ENCODE measurements at places on chromosomes 13 and 19. TPM values are rescaled to one million over a fixed set of nuclear protein-coding genes. Genes with fewer than 3 reads are reported as not detected.

GRCh38 chr13:79398915-79399314 lies 7.1 kb downstream of the RBM26 start:
- no peak for DNase-seq

DNA sequence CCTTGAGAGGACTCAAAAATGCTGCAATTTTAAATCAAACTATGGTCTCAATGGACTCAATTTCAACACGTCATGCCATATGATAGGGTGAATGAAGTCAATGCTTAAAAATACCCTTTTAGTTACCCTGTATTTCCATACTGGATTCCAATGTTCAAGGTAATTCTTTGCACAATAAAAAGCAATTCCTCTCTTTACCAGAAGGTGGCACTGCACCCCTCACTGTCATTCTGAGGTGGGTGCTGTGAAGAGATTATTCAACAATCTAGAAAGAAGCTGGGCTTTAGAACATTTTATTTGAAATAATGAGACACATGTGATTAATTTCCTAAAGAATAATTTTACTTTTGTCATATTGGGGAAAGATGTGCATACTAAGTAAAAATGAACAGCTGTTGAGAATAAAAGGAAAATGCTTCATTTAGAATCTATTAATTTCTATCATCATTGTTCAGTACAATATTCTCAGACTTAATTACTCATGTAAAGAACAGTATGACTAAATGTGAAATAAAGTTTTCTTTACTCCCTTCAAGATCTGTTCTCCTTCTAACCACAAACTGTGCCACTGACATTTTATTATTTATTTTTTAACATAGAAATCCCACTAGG lies 789.1 kb downstream of the GPC5 start:
- DNase-seq, result no peak

The ERICH4 gene
- total RNA-seq, result not detected

- DNase-seq, result no peak
Observed at GRCh38 chr13:98289339-98289945, 112.4 kb upstream of the RNF113B start.

The ZNF506 gene
- total RNA-seq, result 8.1 TPM

The ATP4A gene
- total RNA-seq, result not detected

- DNase-seq, result peak; percentile 94
Observed at GRCh38 chr19:33177417-33177979, 16.6 kb upstream of the LRP3 start.

The ADGRE3 gene
- total RNA-seq, result not detected

- DNase-seq, result peak; percentile 100
Observed at GRCh38 chr19:14117668-14118164, at the start of gene PRKACA. Gene PRKACA (minus strand): TSS chr19:14117762. CDS start chr19:14117547, 215 bp downstream.

- DNase-seq, result no peak
Observed at GRCh38 chr13:110538632-110539031, 22.9 kb downstream of the RAB20 start.

DNA sequence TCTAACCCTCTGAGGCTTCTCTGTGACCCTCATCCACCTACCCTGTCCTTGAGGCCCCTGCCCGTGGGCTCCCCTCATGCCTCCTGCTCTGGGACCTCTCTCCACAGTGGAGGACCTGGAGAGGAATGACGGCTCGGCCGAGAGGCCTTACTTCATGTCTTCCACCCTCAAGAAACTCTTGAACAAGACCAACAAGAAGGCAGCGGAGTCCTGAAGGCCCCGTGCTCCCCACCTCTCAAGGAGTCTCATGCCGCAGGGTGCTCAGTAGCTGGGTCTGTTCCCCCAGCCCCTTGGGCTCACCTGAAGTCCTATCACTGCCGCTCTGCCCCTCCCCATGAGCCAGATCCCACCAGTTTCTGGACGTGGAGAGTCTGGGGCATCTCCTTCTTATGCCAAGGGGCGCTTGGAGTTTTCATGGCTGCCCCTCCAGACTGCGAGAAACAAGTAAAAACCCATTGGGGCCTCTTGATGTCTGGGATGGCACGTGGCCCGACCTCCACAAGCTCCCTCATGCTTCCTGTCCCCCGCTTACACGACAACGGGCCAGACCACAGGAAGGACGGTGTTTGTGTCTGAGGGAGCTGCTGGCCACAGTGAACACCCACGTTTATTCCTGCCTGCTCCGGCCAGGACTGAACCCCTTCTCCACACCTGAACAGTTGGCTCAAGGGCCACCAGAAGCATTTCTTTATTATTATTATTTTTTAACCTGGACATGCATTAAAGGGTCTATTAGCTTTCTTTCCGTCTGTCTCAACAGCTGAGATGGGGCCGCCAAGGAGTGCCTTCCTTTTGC lies 10.8 kb upstream of the ILF3 start:
- DNase-seq, result no peak

DNA sequence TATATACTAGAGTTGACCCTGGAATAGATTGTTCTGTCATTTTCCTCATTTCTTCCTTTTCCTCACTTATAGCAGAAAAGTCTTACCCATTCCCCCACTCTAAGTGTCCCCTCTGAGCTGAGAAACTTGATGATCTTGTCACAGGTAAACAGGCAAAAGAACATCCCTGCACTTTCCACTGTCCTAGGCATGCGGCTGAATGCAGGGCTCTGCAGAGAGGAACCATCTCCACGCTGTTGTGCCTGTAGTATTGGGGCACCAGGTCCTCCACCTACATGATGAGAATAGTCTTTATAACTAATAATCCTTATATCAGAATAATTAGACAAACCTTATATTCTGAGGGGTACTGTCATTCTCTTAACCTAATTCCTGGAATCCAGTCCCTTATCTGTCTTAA lies 211.3 kb downstream of the RBM26 start:
- DNase-seq, result no peak

DNA sequence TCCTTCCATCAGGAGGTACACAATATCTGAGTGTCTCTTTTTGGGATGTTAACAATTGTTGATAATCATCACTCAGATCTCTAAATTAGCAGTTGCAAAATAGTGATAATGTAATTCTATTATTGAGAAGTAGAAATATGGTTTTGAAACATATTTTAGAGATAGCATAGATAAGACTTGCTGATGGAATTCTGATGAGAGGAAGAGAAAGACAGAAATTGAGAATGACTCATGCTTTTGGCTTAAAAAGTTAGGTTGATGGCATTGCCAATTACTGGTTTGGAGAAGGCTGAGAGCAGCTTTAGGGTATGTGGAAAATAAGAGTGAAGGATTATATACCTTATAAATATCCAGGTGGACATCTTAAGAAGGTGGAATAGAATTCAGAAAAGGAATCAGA lies 106.4 kb upstream of the EDNRB start:
- DNase-seq, result no peak

The CGB8 gene
- 3.1 TPM for total RNA-seq

- no peak for DNase-seq
Observed at GRCh38 chr19:7915250-7916102, 846 bp downstream of the TGFBR3L start.

DNA sequence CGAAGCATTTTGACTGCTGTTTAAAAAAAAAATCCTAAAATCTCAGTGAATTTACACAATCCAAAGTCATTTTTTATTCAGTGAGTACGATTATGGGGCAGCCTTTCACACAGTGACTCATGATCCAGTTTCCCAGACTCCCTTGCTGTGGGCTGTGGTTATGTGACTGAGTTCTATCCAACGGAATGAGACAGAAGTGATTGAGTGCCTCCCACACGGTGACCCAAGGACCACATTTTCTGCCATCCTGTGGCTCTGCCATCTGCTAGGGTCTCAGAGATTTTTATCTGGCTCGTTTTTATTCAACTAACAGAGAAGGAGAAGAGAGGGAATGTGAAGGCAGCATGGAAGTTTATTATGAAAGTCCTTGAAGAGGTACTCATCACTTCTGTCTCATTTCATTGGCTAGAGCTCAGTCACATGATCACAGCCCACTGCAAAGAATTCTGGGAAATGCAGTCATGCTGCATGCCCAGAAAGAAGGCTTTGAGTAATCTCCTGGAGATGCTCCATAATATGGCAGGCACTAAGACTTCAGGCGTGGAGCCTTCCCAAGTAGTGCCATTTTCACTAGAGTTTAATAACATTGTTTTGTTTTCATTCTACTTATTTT lies 999.4 kb downstream of the UQCRFS1 start:
- no peak for DNase-seq

The SIGLEC5 gene
- total RNA-seq, result not detected

DNA sequence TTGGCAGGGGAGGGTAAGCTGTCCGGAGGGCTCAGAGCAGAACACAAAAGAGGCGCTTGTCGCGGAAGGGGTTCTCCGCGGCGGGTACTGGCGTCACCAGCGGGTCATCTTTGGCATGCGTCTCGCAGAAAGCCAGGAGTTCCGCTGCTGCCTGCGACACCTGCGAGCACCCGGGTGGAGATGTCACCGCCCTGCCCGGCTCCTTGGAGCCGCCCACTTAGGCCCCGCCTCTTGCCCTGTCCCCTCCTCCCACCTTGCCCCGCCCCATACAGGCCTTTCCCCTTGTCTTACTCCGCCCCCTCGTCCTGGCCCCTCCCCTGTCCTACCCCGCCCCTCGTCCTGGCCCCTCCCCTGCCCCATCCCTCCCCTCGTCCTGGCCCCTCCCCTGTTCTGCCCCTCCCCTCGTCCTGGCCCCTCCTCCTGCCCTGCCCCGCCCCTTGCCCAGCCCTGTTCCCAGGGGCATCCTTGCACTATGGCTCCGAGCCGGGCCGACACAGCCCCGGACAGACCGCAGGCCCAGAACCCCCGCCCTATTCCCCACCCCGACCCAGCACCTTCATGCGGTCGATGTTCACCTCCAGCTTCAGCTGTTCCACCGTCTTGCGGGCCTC lies 1.9 kb downstream of the GNG8 start:
- DNase-seq, result no peak

DNA sequence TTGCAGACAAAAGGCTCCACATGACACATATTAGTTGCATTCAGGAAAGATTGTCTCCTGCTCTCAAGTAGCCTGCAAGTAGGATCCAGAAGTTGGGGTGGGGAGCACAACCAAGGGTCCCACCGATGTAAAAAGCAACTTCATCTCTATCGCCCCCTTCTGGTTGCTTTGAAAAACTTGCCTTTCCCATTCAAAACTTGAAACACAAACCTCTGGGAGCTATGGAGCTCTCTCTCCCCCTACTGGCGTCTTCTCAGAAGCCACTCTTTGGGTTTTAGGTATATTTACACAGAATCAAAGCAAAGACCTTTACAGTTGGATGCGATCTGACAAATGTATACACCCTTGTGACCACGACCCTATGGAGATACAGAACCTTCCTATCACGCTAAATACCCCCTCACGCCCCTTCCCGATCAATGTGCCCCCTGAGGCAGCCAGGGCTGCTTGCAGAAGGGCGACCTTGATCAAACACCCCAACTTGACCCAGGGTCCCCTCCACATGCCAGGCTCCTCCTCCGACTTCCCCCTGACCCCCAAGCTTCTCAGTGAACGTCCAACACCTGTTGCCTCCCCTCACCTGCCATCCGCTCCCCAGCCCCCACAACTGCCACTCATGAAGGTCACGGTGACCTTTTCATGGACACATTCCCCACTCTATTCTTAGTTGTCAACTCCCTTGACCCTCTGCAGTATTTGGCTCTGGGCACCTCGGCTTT lies 10.1 kb downstream of the NOSIP start:
- DNase-seq, result no peak

- no peak for DNase-seq
Observed at GRCh38 chr19:13189600-13189999, 39.4 kb downstream of the IER2 start.

DNA sequence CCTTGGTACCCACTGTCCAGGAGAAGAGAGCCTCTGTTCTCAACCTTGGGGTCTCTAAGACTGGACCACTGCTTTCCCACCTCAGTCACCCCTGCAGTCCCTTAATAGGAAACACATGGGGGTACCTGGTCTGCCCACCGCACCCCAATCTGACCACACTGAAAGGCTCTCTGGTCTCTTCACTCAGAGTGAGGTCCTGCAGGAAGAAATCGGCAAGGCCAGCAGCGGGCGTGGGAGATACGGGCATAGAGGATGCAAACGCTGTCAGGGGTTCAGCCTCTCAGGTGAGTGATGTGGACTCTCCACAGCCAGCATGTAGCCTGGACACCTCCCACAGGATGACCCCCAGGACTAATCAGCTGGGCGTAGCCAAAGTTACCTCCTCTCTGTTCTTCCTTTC lies 3.5 kb downstream of the SIGLEC9 start:
- peak; percentile 63 for DNase-seq

DNA sequence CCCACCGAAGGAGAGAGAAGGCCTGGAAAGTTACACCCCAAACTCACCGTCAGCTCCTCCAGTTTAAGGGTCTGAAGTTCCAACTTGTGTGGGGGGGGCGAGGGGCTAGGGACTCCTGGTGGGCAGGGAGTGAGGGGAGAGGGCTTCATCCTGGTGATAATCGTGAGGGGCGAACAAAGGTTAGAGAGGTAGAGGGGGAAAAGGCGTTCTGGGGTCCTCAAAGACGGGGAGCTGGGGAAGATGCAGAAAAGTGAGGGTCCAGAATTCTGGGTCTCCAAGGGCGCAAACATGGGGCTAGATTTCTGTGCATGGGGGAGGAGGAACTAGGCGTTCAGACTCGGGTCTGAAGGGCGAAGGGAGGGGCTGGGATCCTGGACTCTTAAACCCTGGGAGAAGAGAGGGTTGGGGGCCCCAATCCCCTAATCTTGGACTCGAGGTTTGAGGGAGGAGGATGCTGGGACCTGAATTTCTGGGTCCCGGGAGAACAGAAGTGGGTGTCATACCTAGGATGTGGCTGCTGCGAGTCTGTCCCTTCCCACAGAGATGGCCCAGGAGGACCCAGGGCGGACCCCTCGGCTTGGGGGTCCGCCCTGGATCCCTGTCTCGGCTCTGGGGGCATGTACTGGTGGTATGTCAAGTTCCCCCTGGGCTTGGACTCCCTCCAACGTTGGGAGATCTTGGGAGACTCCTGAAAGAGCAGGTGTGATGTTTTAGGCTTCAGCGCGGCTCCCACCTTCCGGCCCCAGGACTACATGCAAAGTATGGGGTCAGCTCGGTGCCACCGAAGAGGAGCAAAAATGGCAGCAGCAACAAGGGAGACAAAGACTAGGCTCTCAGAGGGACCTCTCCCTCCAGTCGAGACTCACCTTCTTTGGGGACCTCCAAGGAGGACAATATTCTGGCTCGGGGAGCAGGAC lies 4.5 kb downstream of the MAMSTR start:
- DNase-seq, result no peak

DNA sequence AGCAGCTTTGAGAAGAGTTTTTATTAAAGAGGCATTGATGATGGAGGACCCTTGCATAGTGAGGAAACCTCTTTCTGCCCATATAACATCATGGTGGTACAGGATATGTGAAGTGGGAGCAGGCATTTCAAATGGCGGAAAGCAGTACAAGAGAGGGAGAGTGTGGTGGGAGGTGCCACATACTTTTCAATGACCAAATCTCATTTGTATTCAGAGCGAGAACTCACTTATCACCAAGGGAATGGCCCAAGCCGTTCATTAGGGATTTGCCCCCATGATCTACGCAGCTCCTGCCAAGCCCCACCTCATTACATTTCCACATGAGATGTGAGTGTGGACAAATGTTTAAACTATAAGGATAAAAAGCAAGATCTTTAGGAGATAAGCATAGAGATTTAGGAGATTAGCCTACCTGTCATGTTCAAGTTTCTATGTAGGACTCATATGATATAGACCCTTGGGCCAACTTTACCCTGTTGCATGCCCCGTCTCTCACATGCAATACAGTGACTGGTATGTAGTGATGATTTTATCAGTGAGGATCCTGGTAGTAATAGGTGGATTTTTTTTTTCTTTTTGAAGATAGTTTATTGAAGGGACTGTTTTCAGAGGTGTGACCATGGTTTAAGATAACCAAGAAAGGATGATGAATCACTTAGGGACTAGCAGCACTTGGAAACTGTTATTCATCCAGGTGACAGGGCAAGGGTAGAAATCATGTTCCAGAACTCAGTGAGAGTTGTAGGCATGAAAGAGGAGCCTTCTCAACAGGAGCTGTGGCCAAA lies 38.3 kb downstream of the DNAJC15 start:
- no peak for DNase-seq

The KLK15 gene
- total RNA-seq, result not detected

The LILRA2 gene
- not detected for total RNA-seq

GRCh38 chr13:36680913-36681312 lies 7.1 kb downstream of the SERTM1 start:
- DNase-seq, result no peak

All from chondrocyte (in vitro differentiated cells).